ENCODE measurements at places on chromosomes 5 and 9. TPM values are rescaled to one million over a fixed set of nuclear protein-coding genes. Genes with fewer than 3 reads are reported as not detected.

- H3K27me3 ChIP-seq: no peaks in the 10 kb centered on the region
- no peaks in the 10 kb centered on the region for H3K36me3 ChIP-seq
- no peak overlapping the region for H3K4me3 ChIP-seq
- no peak for DNase-seq
- no peak overlapping the region for H3K27ac ChIP-seq
Observed at GRCh38 chr9:107727086-107727780, 237.7 kb upstream of the KLF4 start.

DNA sequence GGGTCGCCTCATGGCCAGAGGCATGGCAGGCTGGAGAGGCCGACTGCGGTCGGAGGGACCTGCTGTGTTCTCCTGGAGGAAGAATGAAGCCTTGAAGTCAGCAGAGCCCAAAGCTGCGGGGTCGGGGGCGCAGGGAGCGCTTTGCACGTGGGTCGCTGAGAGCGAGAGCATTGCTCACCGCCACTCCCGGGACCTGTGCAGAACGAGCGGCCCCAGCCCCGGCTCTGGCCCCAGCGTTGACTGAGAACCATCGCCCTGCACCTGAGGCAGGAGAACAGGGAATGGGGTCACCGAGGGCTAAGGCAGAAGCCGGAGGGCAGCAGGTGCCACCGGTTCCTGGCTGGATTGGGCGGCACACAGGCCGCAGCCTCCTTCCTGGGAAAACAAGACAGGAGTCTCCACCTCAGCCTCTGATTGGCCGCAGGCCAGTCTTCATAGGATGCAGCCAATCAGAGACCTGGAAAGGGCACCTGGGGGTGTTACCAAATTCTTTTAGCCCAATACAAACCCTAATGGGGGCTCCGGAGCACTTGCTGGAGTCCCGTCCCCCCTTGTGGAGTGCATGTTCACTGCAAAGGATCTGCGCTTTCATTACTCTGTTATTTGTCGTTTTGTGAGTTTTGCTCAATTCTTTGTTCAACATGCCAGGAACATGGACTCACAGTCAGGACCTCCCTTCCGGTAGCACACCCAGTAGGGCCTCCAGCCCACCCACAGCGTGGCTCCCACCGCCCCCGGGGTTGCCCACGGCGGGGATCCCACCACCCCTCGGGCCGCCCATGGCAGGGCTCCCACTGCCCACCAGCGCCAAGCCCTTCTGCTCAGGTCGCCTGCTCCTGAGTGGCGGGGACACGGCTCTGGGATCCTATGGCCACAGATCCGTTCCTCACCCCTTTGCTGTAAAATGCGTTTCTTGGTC is 24.7 kb upstream of the SLC6A19 start:
- peaks cover 10% of the 10 kb centered on the region for H3K4me1 ChIP-seq
- no peaks in the 10 kb centered on the region for H3K27me3 ChIP-seq
- no peak overlapping the region for H3K4me3 ChIP-seq
- H3K27ac ChIP-seq: no peak overlapping the region
- H3K36me3 ChIP-seq: no peaks in the 10 kb centered on the region
- DNase-seq: peak; percentile 40

- no peaks in the 10 kb centered on the region for H3K27me3 ChIP-seq
- H3K36me3 ChIP-seq: no peaks in the 10 kb centered on the region
- DNase-seq: no peak
- no peaks in the 10 kb centered on the region for H3K4me1 ChIP-seq
- H3K4me3 ChIP-seq: no peak overlapping the region
Observed at GRCh38 chr9:78775211-78775610, 478.3 kb downstream of the PSAT1 start.

- H3K27me3 ChIP-seq: no peaks in the 10 kb centered on the region
- H3K36me3 ChIP-seq: no peaks in the 10 kb centered on the region
- no peak overlapping the region for H3K27ac ChIP-seq
- H3K4me1 ChIP-seq: no peaks in the 10 kb centered on the region
- no peak overlapping the region for H3K4me3 ChIP-seq
Observed at GRCh38 chr5:126108470-126108869, 314.7 kb upstream of the GRAMD2B start.

DNA sequence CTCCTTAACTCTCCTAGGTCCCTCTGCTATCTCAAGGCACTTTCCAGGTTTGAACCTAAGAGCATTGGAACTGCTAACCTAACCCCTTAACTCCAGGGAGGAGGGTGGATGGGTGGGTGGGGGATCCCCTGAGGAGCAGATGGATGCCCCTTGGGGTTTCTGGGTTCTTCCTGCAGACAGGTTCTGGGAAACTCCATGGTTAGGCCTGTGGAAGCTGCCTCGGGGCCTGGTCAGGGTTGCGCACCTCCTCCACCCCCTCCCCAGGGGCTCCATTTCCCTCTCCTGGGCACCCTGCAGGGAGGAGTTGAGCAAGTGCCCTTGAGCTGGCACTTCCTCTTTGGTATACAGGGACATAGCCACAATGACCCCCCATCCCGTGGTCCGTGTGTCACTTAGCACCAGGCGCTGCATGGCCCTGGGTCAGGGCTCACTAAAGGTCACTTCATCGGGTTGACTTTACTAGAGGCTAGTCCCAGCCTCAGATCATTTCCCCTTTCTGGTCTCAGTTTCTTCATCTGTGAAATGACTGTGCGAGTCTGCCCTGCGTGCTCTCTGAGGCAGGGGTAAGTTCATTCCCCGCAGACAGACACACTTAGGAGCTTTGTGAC is 16.0 kb downstream of the CXXC5 start:
- no peak overlapping the region for H3K4me3 ChIP-seq
- H3K27ac ChIP-seq: peak overlapping the region; percentile 53
- no peaks in the 10 kb centered on the region for H3K27me3 ChIP-seq
- peaks cover 89% of the 10 kb centered on the region for H3K4me1 ChIP-seq

DNA sequence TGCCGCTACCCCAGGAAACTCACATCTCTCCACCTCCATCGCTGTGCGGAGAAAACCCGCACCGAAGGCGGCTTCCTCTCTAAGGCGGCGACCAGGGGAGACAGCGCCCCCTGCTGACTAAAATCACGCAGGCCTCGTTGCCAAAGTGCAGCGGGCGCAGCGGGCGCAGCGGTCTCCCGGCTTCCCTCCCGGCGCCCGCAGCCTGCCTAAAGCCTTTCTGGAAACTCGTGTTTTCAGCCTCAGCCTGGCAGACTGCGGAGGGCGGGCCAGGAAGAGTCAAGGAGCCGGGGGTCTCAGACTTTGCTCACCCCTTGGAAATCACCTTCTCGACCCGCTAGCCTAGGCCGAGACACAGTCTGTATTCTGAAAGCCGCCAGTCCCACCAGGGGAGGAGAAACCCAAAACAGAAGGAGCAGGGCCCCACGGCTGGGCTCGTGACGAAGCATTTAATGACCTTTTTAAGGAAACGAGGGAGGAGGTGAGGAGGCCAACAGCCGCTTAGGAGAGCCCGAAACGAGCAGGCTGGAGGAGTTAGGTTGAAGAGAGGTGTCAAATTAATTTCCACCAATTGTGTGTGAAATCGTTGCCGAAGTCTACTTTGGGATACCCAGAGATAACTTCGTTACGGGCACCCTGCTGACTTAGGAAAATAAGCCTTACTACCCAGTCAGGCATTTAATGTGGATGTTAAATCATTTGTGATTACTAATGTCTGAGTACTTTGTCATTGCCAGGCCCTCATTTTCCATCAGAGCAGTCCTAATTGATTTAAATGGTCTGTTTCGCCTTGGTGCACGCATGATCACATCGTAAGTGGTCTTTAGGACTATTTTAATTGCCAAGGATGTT is 7.3 kb upstream of the FOXB2 start:
- H3K27me3 ChIP-seq: peaks cover 16% of the 10 kb centered on the region
- H3K27ac ChIP-seq: no peak overlapping the region
- no peaks in the 10 kb centered on the region for H3K36me3 ChIP-seq
- DNase-seq: peak; percentile 55
- no peaks in the 10 kb centered on the region for H3K4me1 ChIP-seq

DNA sequence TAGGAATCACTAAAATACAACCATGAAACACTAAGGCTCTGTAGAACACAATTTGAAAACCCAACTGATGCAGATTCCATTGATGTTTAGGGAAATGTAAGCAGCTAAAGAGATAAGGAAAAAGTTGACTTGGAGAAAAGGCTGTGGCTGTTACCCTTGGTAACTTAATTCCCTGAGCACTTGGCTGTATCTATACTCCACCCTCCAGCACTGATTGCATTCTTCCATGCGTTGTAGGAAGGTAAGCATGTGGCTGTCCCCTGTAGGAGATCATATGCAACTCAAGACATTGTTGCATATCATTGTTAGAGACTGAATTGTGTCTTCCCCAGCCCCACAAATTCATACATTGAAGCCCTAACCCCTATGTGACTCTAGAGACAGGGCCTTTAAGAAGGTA is 184.5 kb downstream of the CEMIP2 start:
- H3K4me1 ChIP-seq: no peaks in the 10 kb centered on the region
- no peak overlapping the region for H3K4me3 ChIP-seq
- no peaks in the 10 kb centered on the region for H3K36me3 ChIP-seq
- no peak for DNase-seq
- no peaks in the 10 kb centered on the region for H3K27me3 ChIP-seq

DNA sequence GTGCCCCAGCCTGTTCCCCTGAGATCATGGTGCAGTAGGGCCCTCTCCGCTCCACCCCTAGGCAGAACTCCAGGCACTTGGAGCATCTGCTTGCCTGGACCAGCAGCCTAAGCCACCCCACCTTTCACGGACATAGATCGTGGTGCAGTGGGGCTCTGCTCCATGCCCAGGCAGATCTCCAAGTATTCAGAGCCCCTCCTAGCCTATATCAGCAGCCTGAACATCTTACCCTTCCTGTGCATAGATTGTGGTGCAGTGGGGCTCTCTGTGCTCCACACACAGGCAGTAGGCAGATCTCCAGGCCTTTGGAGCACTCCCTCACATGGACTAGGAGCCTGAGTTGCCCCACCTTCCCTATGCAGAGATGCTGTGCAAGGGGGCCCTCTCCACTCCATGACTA is 103.0 kb downstream of the GLIS3 start:
- DNase-seq: no peak
- H3K4me1 ChIP-seq: no peaks in the 10 kb centered on the region
- no peaks in the 10 kb centered on the region for H3K36me3 ChIP-seq

GRCh38 chr5:66869347-66869746 is 273.2 kb downstream of the MAST4 start:
- H3K4me3 ChIP-seq: no peak overlapping the region
- peaks cover 3% of the 10 kb centered on the region for H3K4me1 ChIP-seq
- no peaks in the 10 kb centered on the region for H3K27me3 ChIP-seq
- H3K27ac ChIP-seq: no peak overlapping the region

- no peak overlapping the region for H3K4me3 ChIP-seq
- DNase-seq: no peak
- no peak overlapping the region for H3K27ac ChIP-seq
- H3K36me3 ChIP-seq: no peaks in the 10 kb centered on the region
- H3K27me3 ChIP-seq: no peaks in the 10 kb centered on the region
- H3K4me1 ChIP-seq: no peaks in the 10 kb centered on the region
Observed at GRCh38 chr5:14245132-14245925, 102.2 kb downstream of the TRIO start.

GRCh38 chr9:38082446-38083287 is 13.6 kb upstream of the SHB start:
- peaks cover 4% of the 10 kb centered on the region for H3K4me1 ChIP-seq
- no peak overlapping the region for H3K4me3 ChIP-seq
- no peak for DNase-seq
- no peak overlapping the region for H3K27ac ChIP-seq
- H3K36me3 ChIP-seq: no peaks in the 10 kb centered on the region

DNA sequence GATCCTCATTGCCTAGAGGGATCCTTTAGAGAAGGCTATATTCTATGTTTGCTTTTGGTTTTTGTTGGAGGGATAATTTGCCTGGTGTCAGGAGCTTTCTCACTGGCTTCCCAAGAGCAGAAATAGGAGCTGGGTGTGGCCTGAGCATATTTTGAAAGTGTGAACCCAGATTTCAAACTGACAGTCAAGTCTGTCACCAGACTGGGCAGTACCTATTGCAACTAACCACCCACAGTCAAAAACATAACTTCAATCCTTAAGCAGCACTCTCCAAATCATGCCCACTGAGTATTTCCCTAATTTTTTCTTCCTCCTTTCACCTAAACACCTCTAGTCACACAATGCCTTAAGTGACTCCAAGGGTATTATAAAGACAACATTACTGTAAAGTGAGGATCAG is 278.4 kb downstream of the EBF1 start:
- no peak overlapping the region for H3K27ac ChIP-seq
- DNase-seq: no peak
- no peak overlapping the region for H3K4me3 ChIP-seq
- no peaks in the 10 kb centered on the region for H3K36me3 ChIP-seq
- no peaks in the 10 kb centered on the region for H3K27me3 ChIP-seq

- no peak overlapping the region for H3K27ac ChIP-seq
- H3K36me3 ChIP-seq: no peaks in the 10 kb centered on the region
Observed at GRCh38 chr5:65299861-65300260, 181.9 kb downstream of the ADAMTS6 start.

DNA sequence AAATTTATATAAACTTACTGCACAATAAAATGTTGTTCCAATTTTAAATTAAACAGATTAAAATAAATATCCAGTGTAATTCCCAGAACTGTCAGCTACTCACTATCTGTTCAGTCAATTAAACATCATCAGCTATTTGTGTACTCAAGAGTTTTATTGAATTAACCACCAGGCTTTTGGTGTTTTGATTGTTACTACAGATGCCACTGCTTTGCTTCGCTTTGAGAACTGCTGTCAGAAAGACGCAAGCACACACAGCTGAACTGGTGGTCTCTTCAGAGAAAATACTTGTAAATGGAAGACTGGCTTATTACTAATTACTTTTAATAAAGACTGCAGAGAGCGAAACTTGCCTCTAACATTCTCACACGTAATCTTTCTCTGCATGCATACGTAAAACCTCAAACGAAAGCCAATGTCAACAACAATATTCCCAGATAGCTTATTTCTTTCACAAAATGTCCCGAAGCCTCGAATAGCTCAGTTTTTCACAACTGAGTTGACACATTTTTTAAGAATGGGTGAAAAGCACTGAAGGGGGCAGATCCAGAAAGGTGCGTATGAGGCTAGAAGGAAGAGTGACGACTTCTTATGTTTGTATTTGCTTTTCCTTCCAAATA is 259.6 kb upstream of the RPS23 start:
- no peaks in the 10 kb centered on the region for H3K27me3 ChIP-seq
- H3K4me1 ChIP-seq: no peaks in the 10 kb centered on the region
- H3K36me3 ChIP-seq: no peaks in the 10 kb centered on the region
- DNase-seq: no peak

- no peak for DNase-seq
- H3K4me3 ChIP-seq: no peak overlapping the region
- peak overlapping the region; percentile 10 for H3K27ac ChIP-seq
- no peaks in the 10 kb centered on the region for H3K27me3 ChIP-seq
- no peaks in the 10 kb centered on the region for H3K36me3 ChIP-seq
Observed at GRCh38 chr5:151151263-151151660, 6.3 kb downstream of the ANXA6 start.

BTNL8 gene
- total RNA-seq: 1.5 TPM

SLC2A6 gene
- total RNA-seq: 3.2 TPM

SPARC gene
- total RNA-seq: 64.4 TPM

PPP3R2 gene
- total RNA-seq: not detected

TAL2 gene
- total RNA-seq: 0.38 TPM

HINT2 gene
- total RNA-seq: 32.1 TPM

UBE2QL1 gene
- total RNA-seq: 0.14 TPM

NKD2 gene
- total RNA-seq: 4.7 TPM

CYSRT1 gene
- total RNA-seq: 0.22 TPM

CHMP5 gene
- 15.1 TPM for total RNA-seq

ACTBL2 gene
- not detected for total RNA-seq

ENTPD8 gene
- 2.7 TPM for total RNA-seq

Data from pancreas (tissue), 10 donors.